ENCODE measurements at places on chromosomes 16 and 17.

DNA sequence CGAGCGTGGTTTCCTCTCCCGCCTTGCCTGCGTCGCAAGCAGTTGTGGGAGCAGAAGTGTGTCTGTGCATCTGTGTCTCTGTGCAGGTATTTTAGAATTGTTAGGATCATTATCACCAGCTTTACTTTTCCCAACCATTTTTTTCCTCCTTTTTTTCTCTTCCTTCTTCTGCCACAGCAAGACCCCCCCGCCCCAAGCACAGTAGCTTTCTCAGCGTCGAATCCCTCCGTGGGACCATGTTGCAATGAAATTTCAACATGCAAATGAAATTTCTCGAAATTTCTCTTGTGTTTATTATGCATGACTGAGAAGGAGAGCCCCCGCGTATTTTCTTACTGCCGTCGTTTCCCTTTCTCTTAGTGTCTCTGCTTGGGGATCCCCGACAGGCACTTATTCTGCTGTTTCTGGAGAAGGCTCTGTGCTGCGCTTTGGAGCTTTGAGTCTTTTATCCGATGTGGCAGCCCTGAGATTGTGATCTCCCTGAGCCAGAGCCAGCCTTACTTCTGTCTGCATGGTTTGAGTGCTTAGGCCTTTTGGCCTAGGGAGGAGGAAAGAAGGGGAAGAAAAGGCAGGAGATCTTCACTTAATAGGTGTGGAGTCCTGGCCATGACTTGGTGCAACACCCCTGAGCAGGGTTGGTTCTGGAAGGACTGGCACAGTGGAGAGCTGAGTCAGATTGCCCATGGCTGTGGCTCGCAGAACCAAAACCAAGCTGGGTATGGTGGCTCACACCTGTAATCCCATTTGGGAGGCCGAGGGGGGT, 5.0 kb downstream of the ARMC7 start:
- DNase-seq: no peak

GRCh38 chr17:29591146-29591736, 1.7 kb upstream of the ANKRD13B start:
- DNase-seq: peak; percentile 93

- no peak for DNase-seq
Measured at GRCh38 chr17:19712436-19713004, 3.9 kb downstream of the SLC47A2 start.

- peak; percentile 57 for DNase-seq
Measured at GRCh38 chr17:72118335-72119076, 2.3 kb upstream of the SOX9 start.

- DNase-seq: no peak
Measured at GRCh38 chr16:72224260-72224768, 52.4 kb upstream of the PMFBP1 start.
